Stimulated activated CD8-positive, alpha-beta memory T cell treated with anti-CD3 and anti-CD28 coated beads, Interleukin-2, amount 100 ng/mL, for 48 hours (primary cell): ENCODE measurements at places on chromosomes 1 and 21.

DNA sequence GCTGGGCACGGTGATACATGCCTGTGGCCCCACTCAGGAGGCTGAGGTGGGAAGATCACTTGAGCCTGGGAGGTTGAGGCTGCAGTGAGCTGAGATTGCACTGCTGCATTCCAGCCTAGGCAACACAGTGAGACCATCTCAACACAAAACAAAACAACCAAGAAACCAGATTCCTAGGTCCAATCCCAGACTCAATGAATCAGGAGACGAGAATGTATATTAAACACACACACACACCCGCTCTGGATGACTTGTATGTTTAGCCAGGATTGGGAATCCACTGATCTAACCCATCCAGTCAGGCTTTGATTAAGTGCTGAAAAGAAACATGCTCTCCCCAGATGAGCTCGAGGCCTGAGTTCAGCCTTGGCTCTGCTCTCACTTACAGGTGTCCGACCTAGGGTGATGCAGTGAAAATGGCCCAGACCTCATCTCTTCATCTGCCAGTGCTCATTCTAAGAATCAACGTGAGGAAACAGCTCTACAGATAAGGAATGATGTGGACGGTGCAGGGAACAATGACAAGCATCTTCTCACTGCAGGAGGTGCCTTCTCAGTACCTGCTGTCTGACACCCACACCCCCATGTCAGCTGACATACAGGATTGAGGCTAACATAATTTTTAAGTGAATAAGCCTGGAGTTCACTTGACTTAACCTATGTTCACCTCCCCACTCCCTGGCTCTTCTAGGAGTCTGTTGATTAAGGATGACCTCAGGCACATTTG, 15.3 kb upstream of the SRSF4 start:
- no peak for DNase-seq

GRCh38 chr21:45457832-45458172, 52.8 kb downstream of the COL18A1 start:
- no peak for DNase-seq

GRCh38 chr1:17616731-17617279, 77.3 kb downstream of the ARHGEF10L start:
- DNase-seq: no peak

DNA sequence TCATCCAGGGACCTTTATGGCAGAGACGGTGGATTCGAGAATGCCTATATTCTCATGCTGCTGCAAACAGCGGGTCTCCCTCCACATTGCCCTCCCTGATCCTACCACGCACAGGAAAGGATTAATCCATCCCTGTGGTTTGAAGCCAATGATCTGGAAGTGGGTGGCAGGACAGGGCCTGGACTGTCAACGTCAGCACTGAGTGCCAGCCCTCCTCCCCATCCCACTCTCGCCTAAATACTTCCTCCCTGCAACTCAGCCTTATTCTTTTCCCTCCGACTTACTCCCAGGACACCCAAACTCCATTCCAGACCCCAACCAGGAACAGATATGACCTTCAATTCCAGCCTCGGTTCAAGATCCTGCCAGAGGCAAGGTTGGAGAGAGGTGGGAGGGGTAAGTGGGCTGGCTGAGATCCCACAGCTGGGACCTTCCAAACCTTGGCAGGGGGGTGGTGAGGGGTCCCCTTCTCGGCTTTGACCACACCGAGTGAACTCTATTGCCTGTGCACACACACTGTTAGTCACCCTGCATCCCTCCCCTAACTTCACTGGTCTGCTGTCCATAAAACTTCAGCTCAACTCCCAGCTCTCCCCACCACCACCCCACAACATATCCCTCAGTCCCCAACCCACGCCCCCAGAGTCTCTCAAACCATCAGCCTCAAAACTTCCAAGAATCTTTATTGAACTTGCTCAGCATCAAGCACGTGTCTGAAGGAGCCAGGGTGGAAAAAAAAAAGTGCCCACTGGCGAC, 2.4 kb upstream of the S100A5 start:
- DNase-seq: no peak

GRCh38 chr21:34075760-34076660, 2.6 kb downstream of the MRPS6 start:
- no peak for DNase-seq

- no peak for DNase-seq
Observed at GRCh38 chr1:167333124-167333523, 112.4 kb downstream of the POU2F1 start.

- no peak for DNase-seq
Observed at GRCh38 chr1:15852828-15853302, 5.4 kb downstream of the SPEN start.

GRCh38 chr1:41629571-41629970, 145.1 kb upstream of the EDN2 start:
- no peak for DNase-seq

- DNase-seq: no peak
Observed at GRCh38 chr1:181763736-181764135, 280.4 kb downstream of the CACNA1E start.

GRCh38 chr1:17844185-17844826, 89.2 kb downstream of the ACTL8 start:
- DNase-seq: no peak

DNA sequence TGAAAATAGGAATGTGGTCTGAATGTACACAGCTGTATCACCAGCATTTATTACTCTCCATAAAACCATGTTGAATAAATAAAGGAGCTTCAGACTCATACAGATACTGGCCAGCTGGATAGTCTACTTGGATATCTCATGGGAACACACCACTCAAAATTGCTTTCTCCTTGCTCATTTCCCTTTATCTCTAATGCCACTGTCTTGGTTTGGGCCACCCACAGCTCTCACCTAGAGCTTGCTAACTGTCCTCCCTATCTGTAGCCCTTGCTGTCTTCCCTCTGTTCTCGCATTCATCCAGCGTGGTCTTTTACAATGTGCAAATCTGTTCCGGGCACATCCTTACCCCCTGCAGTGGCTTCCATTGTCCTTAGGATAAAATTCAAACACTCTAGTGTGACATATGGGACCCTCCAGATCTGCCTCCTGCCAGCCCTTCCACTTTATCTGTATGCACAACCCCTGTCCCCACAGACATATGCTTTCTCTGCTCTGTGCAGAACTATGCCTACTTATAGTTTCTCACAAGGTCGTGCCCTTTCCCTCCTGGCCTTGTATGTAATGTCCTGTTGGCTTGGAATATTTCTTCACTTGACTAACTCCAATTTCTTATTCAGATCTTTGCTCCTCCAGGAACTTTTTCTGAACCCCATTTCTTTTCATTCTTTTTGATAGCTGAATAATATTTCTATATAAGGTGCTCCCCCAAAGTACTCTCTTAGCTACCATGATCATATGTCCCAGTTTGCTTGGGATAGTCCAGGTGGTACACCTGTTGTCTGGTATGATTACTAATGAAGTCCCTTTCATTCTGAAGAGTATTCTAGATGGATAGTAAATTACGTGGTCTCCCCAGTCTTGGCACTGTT, 2.9 kb downstream of the FLVCR1 start:
- no peak for DNase-seq

GRCh38 chr1:67686267-67687197, 1.5 kb downstream of the GADD45A start:
- DNase-seq: peak; percentile 31

DNA sequence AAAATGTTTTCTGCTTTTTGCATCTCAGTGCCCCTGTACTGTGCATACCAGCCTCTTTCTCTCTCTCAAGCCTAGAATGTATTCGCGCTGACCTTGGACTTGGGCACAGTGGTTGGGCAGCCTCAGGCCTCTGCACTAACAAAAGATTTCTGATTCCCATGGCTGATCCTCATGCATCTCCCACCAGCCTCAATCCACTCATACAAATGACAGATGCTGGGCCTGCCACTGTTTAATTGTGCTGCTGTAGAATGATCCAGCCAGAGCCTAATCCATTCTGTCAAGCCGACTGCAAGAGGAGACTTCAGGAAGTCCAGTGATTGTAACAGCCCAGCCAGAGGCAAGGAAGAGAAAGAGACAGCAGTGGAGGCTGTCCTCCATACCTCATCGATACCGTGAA, 180.8 kb downstream of the ASTN1 start:
- DNase-seq: no peak

GRCh38 chr1:157399343-157399983, 152.9 kb downstream of the FCRL5 start:
- DNase-seq: no peak

DNA sequence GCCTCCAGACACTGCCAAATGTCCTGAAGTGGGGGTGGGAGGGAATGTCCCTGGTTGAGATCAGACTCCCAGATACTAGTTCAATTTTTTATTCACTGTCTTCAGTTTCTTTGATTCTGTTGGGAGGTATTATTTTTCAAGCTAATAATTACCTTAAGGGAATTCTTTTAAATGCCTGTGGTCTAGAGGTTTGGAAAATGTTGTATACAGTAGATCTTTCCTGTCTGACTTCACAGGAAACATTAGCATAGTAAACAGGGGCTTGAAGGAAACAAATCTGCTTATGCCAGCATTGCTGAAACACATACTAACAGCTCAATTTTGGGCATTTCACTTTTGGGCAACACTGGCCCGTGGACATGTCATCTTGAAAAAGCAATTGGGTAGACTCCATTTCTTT, 84.3 kb upstream of the HP1BP3 start:
- no peak for DNase-seq
